ENCODE measurements at places on chromosomes 5 and 9.

DNA sequence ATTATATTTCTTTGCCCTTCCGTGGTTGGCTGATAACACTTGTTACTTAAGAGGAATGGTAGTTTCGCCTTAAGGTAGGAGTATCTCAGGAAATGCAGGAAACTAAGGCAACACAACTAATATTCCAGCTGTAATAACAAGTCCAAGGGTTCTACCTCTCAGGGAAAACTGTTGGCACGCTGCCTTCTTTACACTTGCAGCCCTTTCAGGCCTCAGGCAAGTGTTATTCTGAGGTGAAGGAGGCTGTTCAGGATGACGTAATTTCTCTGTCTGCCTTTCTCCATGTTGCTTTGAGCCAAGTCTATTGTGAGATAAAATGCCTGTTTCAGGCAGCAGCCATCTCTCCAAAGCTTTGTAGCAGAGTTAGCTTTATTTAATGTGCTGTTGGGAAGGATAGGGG, 38.0 kb downstream of the VCAN start:
- no peak for DNase-seq

DNA sequence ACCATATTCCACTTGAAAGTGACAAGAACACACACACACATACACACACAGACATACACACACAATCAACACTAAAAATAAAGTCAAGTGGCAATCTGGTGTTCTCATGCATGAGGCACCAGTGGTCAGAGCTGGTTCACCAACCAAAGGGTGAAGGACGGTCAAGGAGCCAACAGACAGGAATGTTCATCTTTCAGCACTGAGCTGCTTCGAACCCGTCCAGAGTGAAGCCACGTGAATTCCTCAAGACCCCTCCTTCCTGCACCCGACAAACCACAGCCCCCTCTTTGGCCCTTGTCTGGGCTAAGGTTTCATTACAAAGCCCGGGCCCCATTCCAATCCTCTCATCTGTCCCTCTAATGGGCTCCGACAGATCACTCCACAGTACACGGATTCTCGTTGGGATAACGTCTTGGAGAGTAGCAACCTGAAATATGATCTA, 84.5 kb upstream of the SMIM23 start:
- DNase-seq = no peak

DNA sequence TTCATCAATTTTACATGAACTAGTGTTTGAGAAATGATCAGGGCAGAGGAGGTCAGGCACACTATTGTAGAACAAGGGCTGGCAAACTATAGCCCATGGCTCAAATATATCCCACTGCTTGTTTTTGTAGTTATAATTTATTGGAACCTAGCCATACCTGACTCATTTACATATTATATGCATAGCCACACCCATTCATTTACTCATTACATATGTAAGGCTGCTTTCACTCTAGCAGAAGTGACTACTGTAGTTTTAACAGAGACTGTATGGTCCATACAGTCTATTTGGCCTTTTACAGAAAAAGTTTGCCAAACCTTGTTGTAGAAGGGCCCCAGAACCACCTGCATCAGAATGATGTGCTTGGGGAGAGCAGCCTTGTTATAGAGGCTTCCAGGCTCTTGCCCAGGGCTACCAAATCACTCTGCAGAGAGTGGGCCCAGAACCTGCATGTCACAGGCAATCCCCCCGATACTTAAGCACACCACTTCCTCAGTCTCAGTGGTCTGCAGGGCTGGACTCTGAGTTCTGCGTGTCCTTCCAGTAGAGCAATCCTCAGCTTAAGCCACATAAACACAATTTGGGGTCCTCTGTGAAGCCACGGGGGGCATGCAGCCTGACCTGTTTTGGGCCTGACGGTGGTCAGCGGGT, 6.7 kb downstream of the ANKS6 start:
- DNase-seq = no peak

DNA sequence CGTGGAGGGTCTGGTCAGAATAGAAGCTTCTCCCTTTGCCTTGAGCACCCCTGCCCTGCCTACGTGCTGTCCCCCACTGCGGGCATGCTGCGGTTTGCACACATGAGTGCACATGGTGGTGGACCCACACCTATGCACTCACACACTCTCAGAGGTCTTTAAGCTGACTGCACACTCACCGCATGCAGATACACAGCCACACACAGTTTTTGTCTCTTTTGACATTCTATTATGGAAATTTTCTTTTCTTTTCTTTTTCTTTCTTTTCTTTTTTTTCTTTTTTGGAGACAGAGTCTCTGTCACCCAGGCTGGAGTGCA, 584 bp upstream of the ARID3C start:
- no peak for DNase-seq

DNA sequence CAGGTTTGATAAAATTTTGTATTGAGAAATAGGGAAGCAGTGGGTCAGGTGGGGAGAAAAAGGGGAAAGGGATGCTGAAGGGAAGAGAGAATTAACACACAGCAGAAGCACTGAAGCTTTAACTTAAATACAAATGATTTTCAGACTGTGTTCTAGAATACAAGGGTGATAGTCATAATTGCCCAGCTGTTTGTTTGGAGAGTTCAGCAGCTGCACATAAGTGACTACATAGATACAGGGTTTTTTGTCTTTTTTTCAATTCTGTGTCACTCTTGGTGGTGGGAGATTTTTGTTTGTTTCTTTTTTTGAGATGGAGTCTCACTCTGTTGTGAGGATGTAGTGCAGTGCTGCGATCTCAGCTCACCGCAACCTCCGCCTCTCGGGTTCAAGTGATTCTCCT, 590.4 kb upstream of the SEMA6A start:
- DNase-seq = no peak

- no peak for DNase-seq
These were observed 829.0 kb downstream of the DNAH5 start for GRCh38 chr5:13115476-13115875.

- no peak for DNase-seq
These were observed 15.3 kb upstream of the AHRR start for GRCh38 chr5:306011-306805.

- DNase-seq = no peak
These were observed 61.0 kb downstream of the INVS start for GRCh38 chr9:100160021-100160420.

DNA sequence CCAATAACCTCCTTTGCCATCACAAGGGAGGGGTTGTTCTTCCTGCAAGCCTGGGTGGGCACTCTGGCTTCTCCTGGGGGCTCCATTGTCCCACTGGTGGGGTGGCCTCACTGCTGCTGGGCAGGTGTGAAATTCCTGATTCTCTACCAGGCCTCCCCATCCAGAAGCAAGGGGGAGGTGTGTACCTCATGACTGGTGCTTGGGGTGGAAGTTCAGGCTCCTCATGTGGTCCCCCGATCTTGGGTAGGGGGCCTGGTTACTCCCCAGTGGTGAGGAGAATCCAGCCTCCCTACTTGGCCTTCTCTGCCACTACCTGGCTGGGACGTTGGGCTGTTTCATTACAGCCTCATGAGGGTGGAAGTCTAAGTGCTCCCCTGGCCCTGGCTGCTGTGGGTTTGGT, 433.9 kb downstream of the IRX2 start:
- no peak for DNase-seq

- DNase-seq = no peak
These were observed 58.2 kb downstream of the PLK2 start for GRCh38 chr5:58401701-58402100.

DNA sequence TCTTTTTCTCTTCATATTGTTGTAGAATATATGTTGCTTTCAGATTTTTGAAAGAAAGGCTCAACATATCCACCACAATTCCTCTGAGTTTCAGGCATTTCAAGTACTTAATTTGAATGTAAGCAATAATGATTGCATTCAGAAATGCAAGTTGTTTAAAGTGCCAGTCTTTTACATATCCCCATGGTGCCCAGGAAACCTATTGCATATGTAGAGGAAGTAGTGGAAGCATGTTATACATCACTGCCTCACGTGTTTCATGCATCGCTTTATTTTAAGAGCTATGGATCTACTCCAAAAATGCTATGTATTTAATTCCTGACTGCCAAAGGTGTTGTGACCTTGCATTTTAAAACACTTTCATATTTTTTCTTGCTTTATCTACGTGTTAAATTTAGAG, 28.1 kb downstream of the CPEB4 start:
- DNase-seq = peak; percentile 64

GRCh38 chr5:139804800-139805397, 9.3 kb downstream of the PSD2 start:
- no peak for DNase-seq

DNA sequence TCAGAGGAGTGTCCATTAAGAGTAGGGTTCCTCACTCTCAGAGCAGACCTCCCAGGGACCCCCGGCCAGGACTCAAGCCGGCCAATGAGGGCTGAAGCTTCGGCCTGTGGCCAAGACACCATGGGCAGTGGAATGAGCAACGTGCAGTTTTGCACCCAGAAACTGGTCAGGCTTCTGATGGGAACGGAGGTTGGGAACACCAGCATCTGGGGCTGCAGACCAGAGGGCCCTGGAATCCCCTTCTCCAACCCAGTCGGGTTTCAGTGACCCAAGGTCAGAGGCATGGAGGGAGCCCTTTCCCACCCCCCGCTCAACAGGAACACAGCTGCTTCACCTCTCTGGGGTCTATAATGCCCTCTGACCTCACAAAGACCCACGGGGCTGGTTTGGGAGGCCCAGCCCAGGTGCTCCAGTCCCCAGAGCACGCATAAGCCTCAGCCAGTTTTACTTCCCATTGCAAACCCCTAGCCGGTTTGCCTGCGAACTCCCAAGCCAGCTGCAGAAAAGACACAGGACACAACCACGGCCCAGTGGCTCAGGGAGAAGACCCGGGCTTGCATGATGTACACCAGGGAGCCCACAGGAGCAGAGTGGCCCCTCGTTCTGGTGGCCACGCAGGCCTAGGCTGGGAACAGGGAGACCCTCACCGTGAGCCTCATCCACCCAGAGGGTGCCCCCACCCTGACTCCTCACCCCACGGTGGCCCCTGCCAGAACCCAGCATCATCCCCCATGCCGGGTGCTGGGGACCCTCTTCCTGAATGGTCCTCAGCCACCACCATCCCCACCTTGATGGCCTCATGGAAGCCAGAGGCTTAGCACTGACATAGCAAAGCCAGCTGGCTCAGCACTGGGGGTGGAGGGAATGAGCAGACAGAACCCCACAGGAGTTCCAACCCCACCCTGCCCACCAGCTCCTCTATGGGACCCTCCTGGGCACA, 30.6 kb downstream of the VAV2 start:
- DNase-seq = no peak

GRCh38 chr5:143241892-143242291, 161.6 kb downstream of the NR3C1 start:
- DNase-seq = no peak

GRCh38 chr5:156707750-156708149, 142.3 kb upstream of the PPP1R2B start:
- no peak for DNase-seq

GRCh38 chr5:6723122-6723815, 10.0 kb downstream of the TENT4A start:
- DNase-seq = no peak

DNA sequence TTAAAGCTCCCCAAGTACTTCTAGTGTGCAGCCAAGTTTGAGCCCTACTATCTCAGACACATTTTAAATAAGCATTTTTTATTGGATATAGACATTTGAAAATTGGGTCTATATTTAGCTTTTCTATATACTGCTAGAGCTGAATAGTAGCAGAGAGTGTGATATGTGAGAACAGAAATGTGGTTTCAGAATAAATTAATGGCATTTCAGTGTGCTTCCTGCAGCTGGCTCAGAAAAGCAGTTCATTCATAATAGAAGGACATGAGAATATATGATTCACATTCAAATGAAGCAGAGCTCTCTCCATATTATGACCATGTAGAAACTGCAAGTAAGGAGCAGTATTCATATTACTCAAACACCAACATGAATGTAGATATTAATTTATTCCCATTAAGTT, 464.0 kb downstream of the PTPRD start:
- no peak for DNase-seq

DNA sequence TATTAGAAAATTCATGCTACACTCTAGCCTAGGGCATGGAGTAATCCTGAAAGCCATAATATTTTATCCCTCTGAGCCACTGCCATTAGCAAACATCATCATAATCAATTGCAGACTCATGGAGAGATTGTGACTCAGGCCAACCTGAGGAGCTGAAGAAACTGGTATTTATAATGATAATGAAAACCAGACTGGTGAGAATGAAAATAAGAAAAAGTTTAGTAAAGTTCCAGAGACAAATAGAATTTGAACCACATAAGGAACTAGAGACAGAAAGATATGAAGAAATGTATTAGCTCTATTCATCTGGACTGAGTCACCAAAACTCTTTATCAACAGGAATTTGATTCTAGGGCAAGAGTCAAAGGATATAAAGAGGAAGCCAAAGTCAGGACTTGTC, 158.7 kb downstream of the DRD1 start:
- DNase-seq = no peak

DNA sequence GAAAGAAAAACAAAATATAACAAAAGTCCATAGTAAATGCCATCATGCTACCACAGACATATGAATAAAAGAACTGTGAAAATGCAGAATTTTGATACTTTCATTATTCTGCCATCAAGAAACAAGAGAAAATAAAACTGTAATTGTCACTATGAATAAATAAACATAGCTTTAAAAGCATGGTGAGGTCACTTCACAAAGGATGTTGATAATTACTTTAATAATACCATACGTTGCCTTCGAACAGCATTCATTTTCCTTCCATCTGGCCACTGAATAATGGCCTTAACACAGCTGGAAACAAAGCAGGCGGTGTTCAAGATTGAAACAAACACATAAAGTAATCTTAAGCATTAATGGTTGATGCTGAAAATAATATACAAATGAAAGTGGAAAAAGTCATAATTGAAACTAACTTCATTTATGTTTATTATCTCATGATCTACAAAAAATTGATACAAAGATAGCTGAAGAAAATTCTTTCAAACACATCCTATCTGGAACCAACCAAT, 102.0 kb downstream of the AGTPBP1 start:
- no peak for DNase-seq

GRCh38 chr9:20325008-20325407, 297.3 kb downstream of the MLLT3 start:
- DNase-seq = no peak

- DNase-seq = peak; percentile 72
These were observed 200.0 kb downstream of the MELK start for GRCh38 chr9:36772449-36773403.

DNA sequence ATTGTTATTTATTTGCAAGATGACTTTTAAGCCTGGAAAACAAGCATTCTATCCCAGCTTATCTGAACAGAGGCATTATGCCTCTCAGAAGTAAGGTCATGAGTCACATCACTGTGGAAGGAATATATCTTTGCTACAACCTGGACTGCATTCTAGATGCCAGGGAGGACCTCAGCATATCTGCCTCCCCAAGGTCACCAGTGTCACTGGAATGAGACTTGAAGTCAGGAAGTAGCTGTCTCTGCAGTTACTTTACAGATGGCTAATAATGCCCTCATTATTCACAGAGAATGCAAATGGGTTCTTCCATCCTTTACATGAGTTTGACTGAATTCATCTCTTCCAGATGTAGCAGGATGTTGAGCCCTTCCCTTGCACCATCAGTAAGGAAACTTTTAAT, 4.4 kb upstream of the FAM13B start:
- DNase-seq = no peak

Data from common myeloid progenitor, CD34-positive (primary cell).